A549 treated with CpdA at 1 μM for 4 hours (cell line): ENCODE measurements at places on chromosomes 16 and 17. TPM values are rescaled to one million over a fixed set of nuclear protein-coding genes. Genes with fewer than 3 reads are reported as not detected.

The YBX2 gene
- total RNA-seq: 0.45 to 0.97 TPM (median 0.60 TPM) in 4 of 5 replicates, not detected in the other

The ADAD2 gene
- total RNA-seq: not detected in 5 replicates

The ZNF287 gene
- 10.9 to 16.7 TPM (median 13.4 TPM) in 5 replicates for total RNA-seq

The DHRS7C gene
- not detected in 5 replicates for total RNA-seq

The KRTAP2-2 gene
- not detected in 5 replicates for total RNA-seq

The SHISA6 gene
- not detected in 5 replicates for total RNA-seq

The C16orf95 gene
- 5.5 to 7.9 TPM (median 5.7 TPM) in 5 replicates for total RNA-seq

The KCNH6 gene
- total RNA-seq: not detected in 5 replicates

The CTRB1 gene
- total RNA-seq: not detected in 5 replicates

The MT2A gene
- total RNA-seq: 559 to 813 TPM (median 661 TPM) in 5 replicates

The CDH1 gene
- 3.6 to 4.9 TPM (median 4.4 TPM) in 5 replicates for total RNA-seq

The NME1 gene
- total RNA-seq: 585 to 774 TPM (median 742 TPM) in 5 replicates

The DPEP2 gene
- total RNA-seq: not detected in 5 replicates

The SCIMP gene
- not detected in 5 replicates for total RNA-seq

The C16orf89 gene
- total RNA-seq: not detected in 5 replicates

The TNFRSF17 gene
- not detected in 5 replicates for total RNA-seq

The ATAD5 gene
- total RNA-seq: 3.5 to 6.9 TPM (median 4.3 TPM) in 5 replicates

The FZD2 gene
- total RNA-seq: 27.4 to 44.8 TPM (median 41.2 TPM) in 5 replicates

The KRTAP4-3 gene
- total RNA-seq: not detected in 5 replicates

The CDRT4 gene
- total RNA-seq: 1.2 to 2.9 TPM (median 1.9 TPM) in 5 replicates

The SUZ12 gene
- 24.5 to 29.9 TPM (median 25.5 TPM) in 5 replicates for total RNA-seq

The ALOXE3 gene
- 6.0 to 7.7 TPM (median 6.4 TPM) in 5 replicates for total RNA-seq

The TMC7 gene
- total RNA-seq: 6.6 to 10.3 TPM (median 8.8 TPM) in 5 replicates

The WFIKKN1 gene
- total RNA-seq: 0.13 to 0.23 TPM (median 0.16 TPM) in 4 of 5 replicates, not detected in the other

The SLFN14 gene
- total RNA-seq: not detected in 5 replicates

The NUDT7 gene
- 5.0 to 6.0 TPM (median 5.5 TPM) in 5 replicates for total RNA-seq

The CCL17 gene
- not detected in 5 replicates for total RNA-seq

The ARHGDIG gene
- 1.8 to 3.8 TPM (median 2.5 TPM) in 5 replicates for total RNA-seq

The CDH5 gene
- total RNA-seq: 0.12 to 0.41 TPM (median 0.17 TPM) in 5 replicates

The KRTAP1-5 gene
- total RNA-seq: 0.12 TPM in 1 of 5 replicates, not detected in the others

The VTN gene
- total RNA-seq: 17.3 to 26.7 TPM (median 18.8 TPM) in 5 replicates

The RANBP10 gene
- 8.7 to 9.8 TPM (median 9.2 TPM) in 5 replicates for total RNA-seq

The TPSAB1 gene
- total RNA-seq: not detected in 5 replicates

The NHERF2 gene
- 40.0 to 59.6 TPM (median 58.2 TPM) in 5 replicates for total RNA-seq

The NDUFAB1 gene
- 164 to 201 TPM (median 184 TPM) in 5 replicates for total RNA-seq

The SLC16A13 gene
- total RNA-seq: 9.2 to 12.7 TPM (median 12.1 TPM) in 5 replicates

The SNAI3 gene
- total RNA-seq: 0.08 to 0.21 TPM (median 0.14 TPM) in 4 of 5 replicates, not detected in the other

The C16orf46 gene
- total RNA-seq: 0.65 to 2.0 TPM (median 1.1 TPM) in 5 replicates

The ABI3 gene
- total RNA-seq: 0.02 TPM in 1 of 5 replicates, not detected in the others

The PIPOX gene
- total RNA-seq: 0.13 to 0.20 TPM (median 0.16 TPM) in 3 of 5 replicates, not detected in the others

The PPY gene
- not detected in 5 replicates for total RNA-seq

The GRB7 gene
- 4.1 to 7.6 TPM (median 6.6 TPM) in 5 replicates for total RNA-seq
